Temporal lobe (tissue), 4 donors: ENCODE measurements at places on chromosomes 4 and X. TPM values are rescaled to one million over a fixed set of nuclear protein-coding genes. Genes with fewer than 3 reads are reported as not detected.

The SMIM10L2A gene
- total RNA-seq = 9.1 TPM

The ARX gene
- total RNA-seq = 6.9 TPM

The GPR173 gene
- 26.1 TPM for total RNA-seq

The HTATSF1 gene
- total RNA-seq = 72.8 TPM

The HSFX2 gene
- total RNA-seq = not detected

The SPANXB1 gene
- not detected for total RNA-seq

The SOX3 gene
- 6.4 TPM for total RNA-seq

The TMEM154 gene
- 0.25 TPM for total RNA-seq

The CLDN34 gene
- not detected for total RNA-seq

The RAI2 gene
- 3.4 TPM for total RNA-seq

The VGLL1 gene
- not detected for total RNA-seq

The SMR3B gene
- not detected for total RNA-seq

The LRCH2 gene
- total RNA-seq = 40.8 TPM

The MFAP3L gene
- total RNA-seq = 10.8 TPM

The AKAP4 gene
- not detected for total RNA-seq

The NELFA gene
- total RNA-seq = 12.3 TPM

The BRS3 gene
- total RNA-seq = 0.49 TPM

The CLCN5 gene
- total RNA-seq = 3.4 TPM
